GM12892 (cell line): ENCODE measurements at places on chromosomes 5 and 9.

GRCh38 chr9:132114102-132114707 lies 34.5 kb upstream of the MED27 start:
- no peak for DNase-seq

DNA sequence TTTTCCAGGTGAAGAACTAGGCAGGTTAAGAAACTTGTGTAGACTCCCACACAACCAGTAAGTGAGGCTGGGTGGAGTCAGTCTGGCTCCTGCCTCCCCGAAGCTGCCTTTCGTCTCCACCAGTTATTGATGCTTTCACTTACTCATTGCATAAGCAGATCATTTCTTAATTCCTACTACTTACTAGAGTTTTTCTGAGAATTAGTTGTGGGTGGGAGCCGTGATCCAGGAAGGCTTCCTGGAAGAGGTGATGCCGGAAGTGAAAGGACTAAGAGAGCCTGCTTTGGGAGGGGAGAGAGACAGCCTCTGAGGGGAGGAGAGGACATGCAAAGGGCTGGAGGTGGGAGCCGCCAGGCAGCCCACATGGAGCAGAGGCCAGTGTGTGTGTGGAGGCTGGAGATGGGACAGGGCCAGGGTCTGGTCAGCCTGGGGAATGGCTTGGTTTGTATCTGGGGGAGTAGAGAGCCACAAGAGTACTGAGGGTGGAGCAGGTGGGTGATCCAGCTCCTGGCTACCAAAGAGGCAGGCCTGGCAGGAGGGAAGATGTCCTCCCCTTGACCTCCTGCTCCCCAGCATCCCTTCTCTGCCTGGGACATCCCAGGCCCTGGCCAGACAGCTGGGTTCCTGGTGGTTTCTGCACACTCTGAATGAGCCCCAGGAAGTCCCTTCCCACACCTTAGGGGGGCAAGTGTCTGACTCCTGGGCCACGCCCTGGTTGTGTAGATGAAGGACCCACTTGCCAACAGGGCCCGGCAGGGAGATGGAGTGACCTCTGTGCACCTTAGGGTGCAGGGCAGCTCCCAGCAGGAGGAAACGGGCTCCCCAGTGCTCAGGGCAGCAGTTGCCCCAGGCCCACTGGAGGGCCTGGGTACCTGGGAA lies 12.2 kb upstream of the CARD19 start:
- DNase-seq: no peak

GRCh38 chr5:137022725-137023124 lies 476.4 kb downstream of the SPOCK1 start:
- no peak for DNase-seq

- DNase-seq: no peak
Measured at GRCh38 chr9:96441798-96442445, 8.0 kb upstream of the HABP4 start.

- no peak for DNase-seq
Measured at GRCh38 chr9:99231711-99232110, 9.6 kb downstream of the SEC61B start.

- DNase-seq: no peak
Measured at GRCh38 chr5:107564931-107565372, 105.8 kb downstream of the EFNA5 start.

DNA sequence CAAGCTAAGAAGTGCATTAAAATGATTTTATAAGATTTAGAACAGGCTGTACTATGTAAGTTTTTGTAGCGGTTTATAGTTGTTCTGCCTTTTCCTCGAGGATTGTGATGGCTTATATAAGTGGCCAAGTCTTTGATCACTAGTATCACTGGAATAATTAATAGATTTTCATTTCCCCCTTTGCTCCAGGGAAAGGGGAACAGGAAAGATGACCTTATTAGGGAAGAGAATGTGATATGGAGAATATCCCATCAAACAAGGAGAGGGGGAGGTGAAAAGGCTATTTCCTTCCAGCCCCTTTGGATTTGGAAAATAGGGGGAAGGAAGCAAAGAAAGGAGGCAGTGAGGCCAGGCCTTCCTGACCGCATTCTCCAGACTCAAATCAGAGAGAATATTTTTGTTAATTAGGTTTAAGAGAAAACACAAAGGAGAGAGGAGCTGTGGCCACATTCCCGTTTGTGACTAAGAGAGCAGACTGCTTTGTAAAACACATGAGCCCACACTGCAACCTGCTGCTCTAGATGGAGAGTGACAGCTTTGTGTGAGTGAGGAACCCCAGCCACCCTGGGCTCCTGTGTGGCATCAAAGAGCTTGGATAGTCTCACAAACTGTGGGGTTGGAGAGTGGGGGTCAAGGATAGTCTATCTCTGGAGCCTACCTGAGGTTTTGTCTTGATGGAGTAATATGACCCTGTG lies 359.5 kb downstream of the DTWD2 start:
- no peak for DNase-seq

GRCh38 chr5:1295650-1296037 lies 776 bp upstream of the TERT start:
- peak; percentile 2 for DNase-seq

DNA sequence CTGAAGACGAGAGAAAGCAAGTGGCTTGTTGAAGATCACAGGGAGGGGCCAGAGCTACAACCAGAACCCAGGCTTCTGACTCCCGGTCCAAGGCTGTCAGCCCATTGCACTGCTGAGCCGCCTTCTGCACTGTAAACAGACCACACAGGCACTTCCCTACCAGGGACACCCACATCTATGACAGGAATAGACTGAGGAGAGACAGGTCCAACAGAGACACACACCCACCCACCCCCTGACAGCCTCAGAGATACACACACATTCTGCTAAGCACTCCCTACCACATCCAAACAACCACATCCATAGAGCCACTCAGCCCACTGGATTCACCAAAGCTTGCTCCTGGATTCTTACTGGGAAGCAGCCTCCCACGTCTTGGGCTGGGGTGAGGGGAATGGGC lies 23.0 kb upstream of the MYORG start:
- no peak for DNase-seq

DNA sequence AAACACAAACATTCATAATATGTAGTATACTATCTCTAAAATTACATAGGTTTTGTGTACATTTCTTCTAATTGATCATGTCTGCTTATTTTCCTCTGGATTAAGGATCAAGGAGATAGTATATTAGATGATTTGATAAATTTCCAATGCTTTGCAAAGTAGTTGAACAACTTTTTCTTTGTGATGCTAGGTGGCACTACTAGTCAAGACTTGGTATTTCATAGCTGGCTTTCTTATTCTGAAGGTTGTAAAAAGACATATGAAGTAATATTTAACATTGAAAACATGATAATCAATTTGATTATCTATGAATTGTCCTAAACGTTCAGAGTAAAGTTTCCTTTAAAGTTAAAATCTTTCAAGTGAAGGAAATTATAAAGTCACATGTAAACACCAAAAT lies 106.1 kb upstream of the FGF10 start:
- no peak for DNase-seq

- DNase-seq: no peak
Measured at GRCh38 chr5:103305809-103306208, 47.2 kb downstream of the MACIR start.

DNA sequence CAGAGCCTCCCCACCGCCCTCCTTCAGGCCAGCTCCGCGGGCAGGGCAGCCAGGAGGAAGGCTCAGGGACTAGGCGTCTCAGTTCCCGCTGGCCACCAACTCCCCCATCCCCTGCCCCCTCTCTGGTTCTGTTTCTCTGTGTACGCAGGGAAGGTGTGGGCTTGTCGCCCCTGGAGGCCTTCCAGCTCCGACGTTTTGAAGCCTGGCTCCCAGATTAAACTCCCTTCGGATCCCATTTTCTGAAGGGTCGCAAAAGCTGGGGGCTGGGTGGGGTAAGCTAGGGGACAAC lies 346 bp downstream of the ATOX1 start:
- DNase-seq: no peak

DNA sequence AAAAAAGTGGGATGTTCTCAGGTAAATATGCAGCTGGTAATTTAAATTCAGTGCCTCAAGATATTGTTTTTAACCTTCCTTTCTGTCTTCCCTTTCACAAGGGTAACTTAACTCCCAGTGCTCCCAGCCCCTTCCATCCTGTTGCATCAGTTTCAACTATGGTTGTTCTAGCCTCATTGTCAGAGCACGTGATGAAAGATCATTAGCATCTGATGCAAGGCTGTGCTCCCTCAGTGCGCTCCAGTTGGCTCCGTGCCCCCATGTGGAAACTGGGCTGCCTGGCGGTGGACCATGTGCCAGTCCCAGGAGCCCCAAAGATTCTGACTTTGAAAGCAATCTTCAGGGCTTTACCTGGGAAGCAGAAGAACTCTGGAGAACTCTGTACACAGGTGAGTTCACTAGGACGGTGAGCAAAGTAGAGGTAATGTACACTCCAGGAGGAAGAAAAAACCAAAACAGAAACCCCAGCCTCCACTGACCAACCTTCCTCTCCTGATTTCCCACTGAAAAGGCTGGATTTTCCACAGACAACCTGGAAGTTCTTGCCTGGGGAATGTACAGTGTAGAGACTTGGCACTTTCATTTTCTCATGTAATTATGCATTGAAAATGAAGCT lies 96.9 kb downstream of the SLC1A3 start:
- DNase-seq: no peak

GRCh38 chr9:112680731-112681402 lies 37.0 kb downstream of the INIP start:
- DNase-seq: no peak

DNA sequence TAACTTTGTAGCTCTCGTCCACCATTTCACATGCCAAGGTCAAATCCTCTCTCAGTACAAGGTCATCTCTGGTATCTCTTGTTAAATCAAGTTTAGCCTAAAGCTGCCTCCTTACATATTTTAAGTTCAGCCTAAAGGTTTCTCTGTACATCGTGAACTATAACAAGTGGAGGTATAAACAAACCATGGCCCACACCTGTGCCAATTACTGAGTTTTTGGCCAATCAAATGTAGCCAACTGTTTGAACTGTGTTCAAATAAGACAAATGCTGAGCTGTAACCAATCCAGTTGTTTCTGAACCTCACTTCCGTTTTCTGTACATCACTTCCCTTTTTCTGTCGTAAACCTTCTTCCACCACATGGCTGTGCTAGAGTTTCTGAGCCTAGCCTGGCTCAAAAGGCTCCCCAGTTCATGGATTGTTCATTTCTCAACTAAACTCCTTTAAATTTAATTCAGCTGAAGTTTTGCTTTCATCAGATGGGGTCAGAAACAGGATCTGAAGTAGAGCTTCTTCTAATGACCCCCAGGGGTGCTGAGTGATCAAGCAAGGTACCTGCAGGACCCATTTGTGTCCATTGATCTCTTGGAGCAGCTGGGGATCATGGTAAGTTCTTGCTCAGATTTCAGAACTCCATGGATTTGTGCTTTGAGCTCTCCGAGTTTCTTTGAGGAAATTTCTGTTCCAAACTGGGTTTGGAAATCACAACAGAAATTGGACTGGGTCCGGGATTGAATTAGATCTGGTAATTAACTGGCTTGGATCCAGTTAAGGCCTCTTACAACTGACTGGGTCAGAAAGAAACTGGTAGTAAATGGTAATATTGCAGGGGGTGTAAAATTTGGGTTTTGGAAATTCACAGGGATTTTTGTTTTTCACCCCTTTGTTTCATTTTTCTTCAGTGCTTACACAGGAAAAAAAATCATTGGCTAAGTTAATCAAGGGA lies 11.0 kb upstream of the NANS start:
- no peak for DNase-seq

DNA sequence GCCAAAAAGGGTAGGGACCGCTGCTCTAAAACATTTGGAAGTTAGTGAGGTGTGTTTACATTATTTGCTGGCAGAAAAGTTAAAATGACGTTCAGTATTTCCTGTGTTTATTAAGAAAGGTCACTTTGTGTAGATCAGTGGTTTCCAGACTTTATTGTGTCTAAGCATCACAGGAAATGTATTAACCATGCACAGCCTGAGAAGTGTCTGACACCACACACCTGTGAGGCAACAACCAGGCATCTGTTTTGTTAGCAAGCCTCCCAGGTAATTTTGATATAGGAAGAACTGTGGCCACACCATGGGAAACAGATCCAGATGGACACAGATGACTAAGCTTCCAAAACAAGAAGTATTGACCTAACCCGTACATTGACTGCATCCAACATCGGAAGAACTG lies 12.0 kb downstream of the TTC1 start:
- DNase-seq: no peak

DNA sequence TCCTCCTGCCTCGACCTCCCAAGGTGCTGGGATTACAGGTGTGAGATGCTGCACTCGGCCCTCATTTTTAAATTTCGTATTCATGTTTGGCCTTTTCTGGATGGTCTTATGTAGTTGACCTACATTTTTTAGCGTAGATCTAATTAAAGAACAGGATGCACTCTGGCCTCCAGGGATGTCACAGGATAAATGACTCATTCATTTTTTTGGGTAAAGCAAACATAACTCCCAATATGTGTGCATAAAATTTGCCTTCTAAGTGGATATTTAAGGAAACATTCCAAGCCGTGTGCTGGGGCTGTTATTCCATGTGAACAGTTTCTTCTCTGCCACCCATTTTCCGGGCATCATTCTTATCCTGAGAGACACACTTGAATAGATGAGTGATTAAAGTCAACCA lies 501.6 kb downstream of the IRX1 start:
- no peak for DNase-seq

- DNase-seq: no peak
Measured at GRCh38 chr5:178832618-178833201, 27.0 kb upstream of the ZNF354B start.

- no peak for DNase-seq
Measured at GRCh38 chr5:142427015-142427364, 102.2 kb upstream of the SPRY4 start.

GRCh38 chr5:154078272-154078671 lies 39.5 kb downstream of the MFAP3 start:
- no peak for DNase-seq

DNA sequence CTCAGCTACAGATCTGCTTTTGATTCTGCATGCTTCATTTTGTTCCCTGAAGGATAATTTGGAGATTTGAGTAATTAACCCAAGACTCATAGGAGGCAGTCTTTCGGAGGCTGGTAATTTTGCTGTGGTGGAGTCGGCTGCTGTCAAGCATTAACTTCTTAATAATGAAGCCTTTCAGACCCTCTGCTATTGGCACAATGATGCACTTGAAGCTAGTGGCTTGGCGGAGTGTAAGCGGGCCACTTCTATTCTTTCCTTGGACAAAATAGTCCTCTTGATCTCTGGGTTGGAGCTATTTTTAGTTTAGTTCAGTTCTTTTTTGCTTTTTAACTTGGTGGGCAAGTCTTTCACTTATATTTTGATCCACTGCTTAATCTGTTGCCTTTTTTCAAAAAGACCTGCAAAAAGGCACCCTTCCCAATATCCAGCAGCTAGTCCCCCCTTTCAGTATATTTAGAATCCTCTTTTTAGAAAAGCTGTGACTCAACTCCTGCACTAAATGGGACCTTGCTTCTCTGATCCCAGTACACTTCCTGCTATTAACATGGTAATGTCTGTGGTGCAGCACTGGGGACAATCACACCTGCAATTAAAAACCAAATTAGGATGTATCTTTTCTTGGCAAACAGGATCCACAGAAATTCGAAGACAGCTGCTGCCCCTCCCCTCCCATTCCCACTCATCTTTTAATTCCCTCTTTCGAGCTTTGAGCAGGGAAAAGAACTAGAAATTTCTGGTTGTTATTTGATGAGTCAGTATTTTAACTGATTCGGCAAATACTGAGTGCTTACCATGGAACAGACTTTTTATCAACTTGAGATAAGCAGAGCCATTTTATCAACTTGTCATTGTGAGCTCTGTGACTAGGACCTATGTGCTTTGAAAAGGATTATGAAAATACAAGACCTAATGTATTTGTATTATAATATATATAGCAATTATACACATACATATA lies 169.4 kb upstream of the ANKRD55 start:
- DNase-seq: no peak
